GM13976 (cell line): ENCODE measurements at places on chromosomes 5 and 9.

GRCh38 chr5:67319935-67320725, 123.5 kb upstream of the CD180 start:
- DNase-seq: no peak

GRCh38 chr5:59293700-59294099, 599.8 kb downstream of the PDE4D start:
- no peak for DNase-seq

DNA sequence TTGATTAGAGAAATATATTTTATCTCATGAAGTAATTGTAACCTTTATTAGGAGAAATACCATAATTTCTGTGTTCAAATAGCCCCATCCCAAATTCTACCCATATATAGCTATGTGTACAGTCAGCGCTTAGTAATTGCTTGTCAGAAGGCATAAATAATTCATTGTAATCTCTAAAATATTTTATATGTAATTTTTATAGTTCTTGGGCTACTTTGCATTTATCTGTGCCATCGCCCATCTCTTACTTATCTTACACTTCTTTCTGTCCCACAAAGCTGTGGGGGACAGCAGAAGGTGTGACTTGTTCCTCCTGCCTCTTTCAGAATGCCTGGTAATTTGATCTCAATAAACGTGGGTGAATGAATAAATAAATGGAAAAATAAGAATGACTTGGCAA, 5.5 kb downstream of the ADAMTSL1 start:
- DNase-seq: no peak

- DNase-seq: no peak
Measured at GRCh38 chr5:172565455-172565854, 75.6 kb upstream of the NEURL1B start.

- DNase-seq: no peak
Measured at GRCh38 chr5:116451905-116452450, 122.6 kb downstream of the SEMA6A start.

DNA sequence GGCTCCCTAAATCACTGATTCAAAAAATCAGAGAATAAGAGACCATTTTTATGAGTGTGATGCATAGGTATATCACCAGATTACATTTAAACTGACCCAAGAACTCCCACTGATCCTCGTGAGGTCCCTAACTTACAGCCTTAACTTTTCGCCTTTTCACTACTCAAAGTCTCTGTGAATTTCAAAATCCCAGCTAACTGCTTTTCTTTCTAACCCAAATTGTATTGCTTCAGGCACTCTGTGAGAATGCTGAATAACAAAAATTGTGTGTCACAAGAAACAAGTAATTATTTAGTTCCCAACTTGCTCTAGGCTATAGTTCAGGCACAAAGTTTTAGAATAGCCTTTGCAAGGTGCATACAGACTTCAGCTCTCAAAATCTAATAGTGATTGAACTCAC, 368.6 kb downstream of the CHSY3 start:
- no peak for DNase-seq

DNA sequence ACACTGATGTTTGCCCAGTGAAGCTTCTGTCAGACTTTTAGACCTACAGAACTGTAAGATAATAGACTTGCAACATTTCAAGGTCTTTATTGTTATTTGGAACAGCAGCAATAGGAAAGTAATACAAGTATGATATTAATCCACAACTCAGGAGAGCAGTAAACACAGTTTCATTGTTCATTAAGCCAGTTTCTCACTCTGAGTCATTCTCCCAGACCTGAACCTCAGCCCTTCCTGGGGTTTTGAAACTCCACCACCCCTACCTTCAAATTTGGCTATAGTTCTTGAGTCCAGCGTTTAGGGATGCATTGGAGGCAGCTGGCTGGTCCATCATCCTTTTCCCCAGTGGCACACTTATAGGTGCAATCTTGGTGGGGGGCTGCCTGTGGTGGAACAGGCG, 203.2 kb downstream of the RAB3C start:
- DNase-seq: no peak

- no peak for DNase-seq
Measured at GRCh38 chr9:97845130-97845529, 7.9 kb upstream of the FOXE1 start.

GRCh38 chr9:90007516-90008440, 403.0 kb downstream of the GADD45G start:
- DNase-seq: no peak

DNA sequence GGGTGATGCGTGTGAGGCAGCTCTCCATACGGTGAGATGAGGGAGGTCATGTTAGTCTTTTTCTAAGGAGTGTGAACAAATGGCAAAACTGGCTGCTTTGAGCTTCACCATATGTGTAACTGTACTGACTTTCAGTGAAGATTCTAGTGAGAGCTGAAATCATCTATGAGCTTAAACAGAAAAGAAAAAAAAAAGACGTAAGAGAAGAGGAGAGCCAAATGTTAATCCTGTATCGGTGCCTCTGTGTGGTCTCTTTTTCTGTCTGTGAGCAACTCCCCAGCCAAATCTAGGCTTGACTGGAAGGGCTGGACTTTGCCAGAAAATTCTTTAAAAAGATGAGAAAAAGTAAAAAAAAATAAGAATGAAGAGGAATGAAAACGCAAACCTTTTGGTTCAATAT, 209.7 kb upstream of the TUT7 start:
- DNase-seq: no peak

GRCh38 chr5:179906795-179907555, 722 bp downstream of the TBC1D9B start:
- no peak for DNase-seq

DNA sequence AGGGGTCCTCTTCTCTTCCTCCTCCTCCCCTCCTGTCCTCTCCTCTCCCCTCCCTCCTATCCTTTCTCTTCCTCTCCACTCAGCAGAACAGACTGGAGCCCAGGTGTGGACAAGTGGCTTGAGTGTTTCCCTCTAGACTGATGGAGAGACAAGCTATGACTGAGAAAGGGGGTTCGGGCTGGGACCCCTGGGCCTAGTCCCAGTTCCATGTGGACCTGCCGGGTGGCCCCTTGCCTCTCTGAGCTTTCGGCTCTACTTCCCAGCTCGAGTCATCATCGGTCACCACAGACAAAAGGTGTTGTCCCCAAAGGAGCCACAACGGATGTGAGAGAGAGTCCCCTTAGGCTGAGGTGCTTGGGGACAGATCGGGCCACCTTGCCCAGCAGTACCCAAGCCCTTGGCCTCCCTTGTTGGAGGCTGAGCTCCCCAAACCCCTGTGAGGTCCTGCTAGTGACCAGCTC, 3.4 kb upstream of the RXRA start:
- DNase-seq: no peak

DNA sequence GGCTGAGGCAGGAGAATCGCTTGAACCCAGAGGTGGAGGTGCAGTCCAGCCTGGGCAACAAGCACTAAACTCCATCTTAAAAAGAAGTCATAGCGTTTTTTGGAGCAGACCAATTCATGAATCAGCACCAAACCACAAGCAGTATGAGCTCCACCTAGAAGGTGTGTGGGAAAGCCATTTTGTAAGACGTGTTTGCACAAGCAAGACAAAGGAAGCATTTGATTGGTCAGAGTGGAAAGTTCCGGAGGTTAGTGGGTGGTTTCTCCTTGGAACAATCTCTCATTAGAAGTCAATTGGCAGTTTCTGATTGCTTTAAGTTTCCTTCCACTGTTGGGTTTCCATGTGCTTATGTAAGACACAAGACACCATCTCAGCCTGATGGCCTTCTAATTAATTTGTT, 5.0 kb downstream of the SRD5A1 start:
- DNase-seq: no peak

DNA sequence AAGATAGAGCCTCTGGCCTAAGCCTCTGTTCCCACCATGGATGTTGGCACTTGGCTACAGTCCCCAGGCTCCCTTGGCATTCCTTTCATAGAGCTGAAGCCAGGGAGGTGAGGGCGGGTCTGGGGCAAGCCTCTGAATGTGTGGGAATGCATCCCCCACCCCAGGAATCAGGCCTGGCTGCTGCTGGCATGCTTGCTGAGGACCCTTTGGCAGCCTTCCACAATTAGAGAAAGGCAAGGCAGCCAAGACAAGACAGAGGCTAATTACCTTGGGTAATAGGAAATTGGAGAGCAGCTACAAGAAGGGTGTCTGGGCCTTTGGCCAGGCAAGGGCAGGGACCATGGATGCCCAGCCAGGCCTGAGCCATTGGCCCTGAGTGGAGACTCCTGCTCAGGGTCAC, 204.4 kb upstream of the TRIM32 start:
- DNase-seq: no peak

DNA sequence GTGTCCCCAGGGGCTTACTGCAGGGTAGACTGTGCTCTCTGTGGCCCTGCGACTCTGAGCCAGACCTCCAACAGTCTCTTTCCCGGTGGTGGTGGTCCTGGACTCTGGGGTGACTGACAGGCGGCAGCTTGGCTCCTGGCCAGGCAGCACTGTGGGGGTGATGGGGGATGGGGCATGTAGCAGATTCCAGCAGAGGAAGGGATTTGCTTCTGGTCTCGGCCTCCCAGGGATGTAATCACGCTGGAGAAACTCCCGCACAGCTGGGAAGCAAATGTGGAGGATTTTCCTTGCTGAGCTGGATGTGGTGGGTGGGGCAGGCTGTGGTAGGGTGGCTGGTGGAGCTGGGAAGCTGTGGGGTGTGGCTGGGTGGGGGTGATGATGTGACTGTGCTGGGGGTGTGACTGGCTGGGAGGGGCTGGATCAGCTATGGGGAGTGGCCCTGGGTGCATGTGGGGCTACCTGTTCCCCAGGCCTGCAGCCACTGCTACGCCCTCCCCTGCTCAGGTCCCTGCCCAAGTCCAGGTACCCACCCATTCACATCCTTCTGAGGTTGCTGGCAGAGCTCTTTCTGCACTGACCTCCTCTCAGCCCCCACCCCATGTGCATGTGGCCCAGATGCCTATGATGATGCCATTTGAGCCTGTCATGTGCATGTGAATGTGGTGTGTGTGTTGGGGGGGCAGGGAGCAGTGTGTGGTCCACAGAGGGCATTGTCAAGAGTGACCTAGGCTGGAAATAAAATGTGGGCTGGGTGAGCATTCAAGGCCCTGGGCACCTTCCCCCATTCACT, 3.8 kb downstream of the NDST1 start:
- DNase-seq: no peak

DNA sequence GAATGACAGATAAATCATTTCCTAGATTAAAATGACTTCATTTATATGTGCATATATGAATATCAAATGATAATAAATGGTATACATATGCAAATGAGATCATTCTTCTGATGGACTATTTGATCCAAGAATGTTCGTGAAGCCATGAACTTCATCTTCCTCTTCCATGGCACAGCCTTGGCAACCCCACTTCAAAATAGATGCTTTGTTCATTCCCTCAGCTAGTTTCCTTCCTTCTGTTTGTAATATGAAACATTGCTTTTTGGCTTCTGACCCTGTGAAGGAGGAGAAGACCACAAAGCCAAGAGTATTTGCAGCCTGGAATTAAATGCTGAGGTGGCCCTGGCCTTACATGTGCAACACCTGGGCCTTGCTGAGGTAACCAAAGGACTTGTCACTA, 106.8 kb upstream of the LIFR start:
- no peak for DNase-seq

GRCh38 chr5:89015409-89015808, 132.4 kb upstream of the MEF2C start:
- DNase-seq: no peak

- no peak for DNase-seq
Measured at GRCh38 chr5:139798883-139799282, 3.3 kb downstream of the PSD2 start.

DNA sequence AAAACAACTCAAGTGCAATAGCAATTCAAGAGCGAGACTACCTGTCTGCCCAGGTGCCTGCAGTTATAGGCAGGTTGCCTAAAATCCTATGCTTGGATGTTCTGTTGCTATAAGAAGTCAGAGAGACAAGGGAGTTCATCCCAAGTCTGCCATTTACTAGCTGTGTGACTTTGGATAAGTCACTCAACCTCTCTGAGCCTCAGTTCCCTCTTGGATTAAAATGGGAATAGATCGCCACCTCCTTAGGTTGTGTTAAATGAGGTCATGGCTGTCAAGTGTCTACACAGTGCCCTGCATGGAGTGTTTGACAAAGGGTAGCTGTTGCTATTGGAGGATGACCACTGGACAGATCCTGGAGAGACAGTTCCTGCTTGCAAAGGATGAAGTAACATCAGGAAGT, 1.3 kb upstream of the ZBTB34 start:
- no peak for DNase-seq

- no peak for DNase-seq
Measured at GRCh38 chr5:157511651-157512644, 51.9 kb downstream of the NIPAL4 start.

DNA sequence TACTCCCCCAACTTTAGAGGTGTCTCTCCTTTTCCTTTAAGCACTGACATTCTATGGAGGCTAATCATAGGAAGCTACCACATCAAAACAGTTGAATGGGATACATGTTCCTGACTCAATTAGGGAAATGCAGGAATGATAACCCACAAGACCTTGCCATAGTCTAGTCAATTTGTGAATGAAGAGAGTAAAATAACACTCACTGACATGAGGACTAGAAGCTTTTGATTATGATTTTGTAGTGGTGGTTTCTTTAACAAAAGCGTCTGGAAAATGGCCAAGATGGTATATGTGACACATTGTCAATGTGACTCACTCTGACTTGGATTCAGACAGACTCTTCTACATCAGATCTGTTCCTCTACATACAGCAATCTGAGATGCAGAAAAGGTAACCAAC, 13.7 kb upstream of the PRELID2 start:
- DNase-seq: no peak

- DNase-seq: peak; percentile 82
Measured at GRCh38 chr5:180071531-180072255, at the start of gene RNF130. Gene RNF130, minus strand, starts transcription at chr5:180071759. Its CDS starts 57 bp downstream, at chr5:180071702.

DNA sequence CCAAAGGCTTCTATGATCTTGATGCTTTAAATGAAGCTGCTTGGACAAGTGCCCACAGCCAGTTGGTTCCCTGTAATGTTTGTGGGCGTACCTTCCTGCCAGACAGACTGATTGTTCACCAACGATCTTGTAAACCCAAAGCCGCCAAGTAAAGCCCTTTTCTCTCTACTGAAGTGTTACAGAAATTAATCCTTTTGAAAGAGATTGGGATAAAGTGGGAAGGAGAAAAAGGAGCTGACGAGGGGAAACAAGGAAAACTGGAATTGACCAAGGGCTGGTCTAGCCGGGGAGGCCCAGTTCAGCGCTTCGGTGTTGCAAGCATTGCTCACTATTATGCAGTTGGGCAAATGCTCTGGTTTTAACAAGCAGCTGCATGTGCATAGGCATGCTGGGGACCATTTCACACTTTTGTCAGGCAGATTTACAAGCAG, 53.2 kb downstream of the ZNF474 start:
- DNase-seq: no peak

DNA sequence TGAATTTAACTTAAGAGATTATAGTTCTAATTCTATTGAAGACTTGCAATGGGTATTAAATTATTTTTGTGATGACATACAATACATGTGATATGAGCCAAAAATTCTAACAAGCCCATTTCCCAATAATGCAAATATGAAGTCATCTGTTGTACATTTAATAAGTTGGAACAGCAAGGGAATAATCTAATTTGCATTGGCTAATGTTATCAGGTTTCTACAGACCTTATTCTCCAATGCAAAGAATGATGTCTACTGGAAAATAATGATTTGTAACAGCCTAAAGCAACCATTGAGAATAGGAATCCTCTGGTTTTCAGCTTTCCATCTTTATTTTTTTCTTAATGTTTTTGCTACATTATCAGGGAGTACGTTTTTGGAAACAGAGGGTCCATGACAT, 89.1 kb upstream of the MINAR2 start:
- DNase-seq: no peak

- no peak for DNase-seq
Measured at GRCh38 chr5:158050421-158050820, 191.5 kb upstream of the CLINT1 start.

GRCh38 chr5:179060116-179061008, at the start of gene ZNF354C:
Gene ZNF354C, plus strand, starts transcription at chr5:179060373. Its CDS starts 1,696 bp downstream, at chr5:179062069.
- peak; percentile 55 for DNase-seq
